ENCODE measurements at places on chromosomes 2 and 18.
A peak's percentile ranks its signal among the peaks of the same experiment; 100 is the strongest.

GRCh38 chr2:95351598-95351915 is 51.0 kb upstream of the FAHD2A start:
- no peak for DNase-seq

- peak; percentile 79 for DNase-seq
These were observed at the start of gene PROKR1 for GRCh38 chr2:68643011-68643873. Gene PROKR1, plus strand, starts transcription at chr2:68643579. Its CDS starts 2,243 bp downstream, at chr2:68645822.

DNA sequence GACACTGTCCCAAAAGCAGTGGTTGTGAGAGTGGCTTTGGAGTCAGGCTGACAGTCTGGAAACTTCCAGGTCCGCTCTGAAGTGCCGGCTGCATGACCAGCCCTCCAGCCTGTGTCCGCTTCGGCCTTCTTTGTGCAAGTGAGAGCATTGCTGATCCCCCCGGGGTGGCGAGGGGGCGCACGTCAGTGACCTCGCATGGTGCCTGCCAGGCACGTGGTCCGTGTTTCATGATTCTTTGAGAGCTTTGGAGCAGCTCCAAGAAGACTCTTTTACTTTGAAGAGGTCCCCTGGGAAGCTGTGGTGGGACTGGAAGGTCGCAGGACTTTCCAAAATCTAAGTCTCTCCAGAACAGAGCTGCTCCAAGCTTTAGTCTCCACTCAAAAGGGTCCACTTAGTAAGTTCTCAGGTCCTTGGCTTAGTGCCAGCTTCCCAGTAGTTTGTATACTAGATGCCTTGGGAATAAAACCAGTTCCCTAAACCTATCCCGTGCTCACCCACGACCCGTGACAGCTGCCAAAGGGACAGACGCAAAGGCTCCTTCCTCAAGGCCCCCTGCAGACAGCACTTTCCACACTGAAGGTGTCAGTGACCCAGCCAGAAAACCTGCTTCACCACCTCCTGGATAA is 68.8 kb downstream of the ADI1 start:
- DNase-seq, result no peak

DNA sequence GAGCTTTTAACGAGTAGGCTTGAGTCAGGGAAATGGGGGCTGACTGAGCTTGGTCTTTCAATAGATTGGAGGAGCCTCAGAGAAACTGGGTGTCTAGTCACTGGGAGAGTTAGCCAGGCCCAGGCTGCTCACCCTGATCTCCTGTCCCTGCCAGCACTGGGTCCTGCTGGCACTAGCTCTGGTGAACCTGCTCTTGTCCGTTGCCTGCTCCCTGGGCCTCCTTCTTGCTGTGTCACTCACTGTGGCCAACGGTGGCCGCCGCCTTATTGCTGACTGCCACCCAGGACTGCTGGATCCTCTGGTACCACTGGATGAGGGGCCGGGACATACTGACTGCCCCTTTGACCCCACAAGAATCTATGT is 720 bp downstream of the KRTCAP3 start:
- no peak for DNase-seq
